Aorta (tissue), 5 donors: ENCODE measurements at places on chromosomes 6 and 20.
A peak's percentile ranks its signal among the peaks of the same experiment; 100 is the strongest.

DNA sequence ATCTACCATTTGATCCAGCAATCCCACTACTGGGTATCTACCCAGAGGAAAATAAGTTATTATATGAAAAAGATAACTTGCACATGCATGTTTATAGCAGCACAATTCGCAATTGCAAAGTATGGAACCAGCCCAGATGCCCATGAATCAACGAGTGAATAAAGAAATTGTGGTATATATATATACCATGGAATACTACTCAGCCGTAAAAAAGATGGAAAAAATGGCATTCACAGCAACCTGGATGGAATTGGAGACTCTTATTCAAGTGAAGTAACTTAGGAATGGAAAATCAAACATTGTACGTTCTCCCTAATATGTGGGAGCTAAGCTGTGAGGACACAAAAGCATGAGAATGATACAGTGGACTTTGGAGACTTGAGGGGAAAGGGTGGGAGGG, 100.0 kb upstream of the ADGRF4 start:
- no peak for DNase-seq

GRCh38 chr6:36955671-36956445, 1.3 kb downstream of the PI16 start:
- DNase-seq = peak; percentile 64

- DNase-seq = no peak
Measured at GRCh38 chr6:2797564-2798031, 32.4 kb downstream of the WRNIP1 start.

DNA sequence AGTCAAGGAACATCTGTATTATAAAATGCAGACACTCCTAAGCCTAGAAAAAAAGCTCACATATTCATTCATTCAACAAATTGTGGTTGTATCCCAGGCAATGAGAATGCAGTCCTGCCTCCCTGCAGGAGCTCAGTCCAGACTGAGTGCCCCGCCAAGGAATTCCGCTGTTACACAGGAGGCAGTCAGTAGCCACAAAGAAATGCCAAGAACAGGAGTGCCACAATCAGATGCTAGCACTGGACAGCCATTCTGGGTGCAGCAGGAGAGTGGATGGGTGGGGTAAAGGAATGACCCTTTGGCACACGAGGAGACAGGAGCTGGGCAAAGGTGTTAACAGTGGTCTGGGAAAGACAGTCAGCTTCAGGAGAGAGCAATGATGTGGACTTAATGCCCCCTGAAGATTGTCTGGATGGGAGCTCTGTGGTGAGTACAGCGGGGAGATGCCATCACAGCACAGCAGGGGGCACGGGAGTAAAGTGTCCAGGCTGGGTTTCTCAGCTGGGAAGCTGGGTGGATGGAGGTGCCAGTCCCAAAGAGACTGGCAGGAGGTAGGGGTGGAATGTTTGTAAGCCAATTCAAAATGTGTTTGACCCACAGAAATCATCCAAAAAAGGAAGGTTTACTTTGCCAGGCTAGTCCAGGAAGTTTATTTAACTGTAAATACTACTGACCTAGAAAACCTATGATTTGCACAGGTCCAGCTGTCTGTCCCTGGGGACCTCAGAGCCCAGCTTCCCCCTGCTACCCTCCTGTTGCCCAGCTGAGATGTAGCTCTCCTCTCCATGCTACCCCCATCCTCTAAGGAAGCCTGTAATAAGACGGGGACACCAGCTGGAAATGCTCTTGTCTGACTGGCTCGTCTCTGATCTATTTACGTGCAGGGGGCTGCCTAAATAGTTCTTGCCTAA, 84.1 kb downstream of the SLC23A2 start:
- no peak for DNase-seq

- no peak for DNase-seq
Measured at GRCh38 chr6:155795173-155795796, 339.6 kb upstream of the NOX3 start.

- no peak for DNase-seq
Measured at GRCh38 chr6:5094327-5094726, 9.2 kb downstream of the PPP1R3G start.

GRCh38 chr20:13284830-13285229, 63.8 kb downstream of the ISM1 start:
- DNase-seq = no peak

- DNase-seq = no peak
Measured at GRCh38 chr6:53246924-53247323, 98.3 kb upstream of the GCM1 start.

GRCh38 chr6:47476781-47477496, 650 bp upstream of the CD2AP start:
- no peak for DNase-seq

GRCh38 chr20:60888771-60889170, 363.3 kb upstream of the CDH4 start:
- DNase-seq = no peak

DNA sequence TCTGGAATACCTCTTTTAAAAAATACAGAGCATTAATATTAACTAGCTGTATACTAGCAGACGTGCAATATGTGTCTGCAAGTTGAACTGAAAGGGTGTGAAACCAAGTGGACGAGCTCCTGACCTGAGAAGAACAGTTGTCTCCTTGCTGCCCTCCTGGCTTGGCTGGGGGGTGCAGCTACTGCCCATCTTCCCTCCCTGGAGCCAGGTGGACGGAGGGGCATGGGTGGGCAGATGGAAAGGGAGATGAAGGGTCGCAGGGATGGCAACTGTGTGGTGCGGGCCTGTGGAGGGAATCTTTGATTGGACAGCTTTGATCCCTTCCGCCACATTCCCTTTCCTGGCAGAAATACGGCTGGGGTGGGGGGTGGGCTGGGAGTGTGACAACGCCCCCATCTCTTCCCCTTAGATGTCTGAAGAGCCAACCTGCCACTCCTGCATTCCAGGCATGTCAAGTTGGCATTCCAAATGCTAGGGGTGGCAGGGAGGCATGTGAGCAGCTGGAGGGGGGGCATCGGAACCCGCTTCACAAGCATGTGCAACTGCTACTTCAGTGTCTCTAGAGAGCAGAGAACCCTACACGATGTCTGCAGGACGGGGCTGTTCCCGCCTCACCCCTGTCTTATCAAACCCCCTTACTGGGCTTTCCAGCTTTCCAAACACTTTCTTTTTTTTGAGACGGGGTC, 37.3 kb downstream of the SRSF3 start:
- DNase-seq = no peak

- peak; percentile 55 for DNase-seq
Measured at GRCh38 chr6:39821742-39822532, 29.8 kb downstream of the DAAM2 start.

GRCh38 chr6:11035616-11036350, 8.3 kb downstream of the ELOVL2 start:
- DNase-seq = no peak

GRCh38 chr20:22611636-22612035, 27.3 kb upstream of the FOXA2 start:
- no peak for DNase-seq

DNA sequence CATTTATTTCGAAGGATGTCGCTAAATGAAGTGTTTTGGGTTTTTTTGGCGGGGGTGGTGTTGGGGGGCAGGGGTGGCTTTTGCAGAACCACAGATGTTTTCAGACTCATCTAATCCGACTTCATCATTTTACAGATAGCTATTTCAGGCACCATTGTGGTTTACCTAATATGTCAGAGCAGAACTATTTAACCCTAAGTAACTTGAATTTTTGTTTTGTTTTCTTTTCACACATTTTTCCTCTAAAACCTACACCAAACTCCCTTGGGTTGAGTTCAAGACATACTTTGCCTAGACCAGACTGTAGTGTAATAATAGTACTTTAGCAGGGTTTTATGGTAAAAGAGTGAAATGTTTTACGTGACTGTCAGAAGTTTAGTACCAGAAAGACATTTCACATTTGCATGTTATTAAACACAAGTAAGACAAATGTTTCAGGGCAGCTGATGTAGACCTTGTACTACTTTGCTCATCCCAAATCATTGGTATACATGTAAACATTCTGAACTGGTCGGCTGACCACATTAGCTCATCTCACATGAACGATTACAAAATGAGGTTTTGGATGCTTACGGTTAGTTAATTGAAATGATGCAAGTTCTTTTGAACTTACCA, 37.7 kb downstream of the MAP3K4 start:
- no peak for DNase-seq

DNA sequence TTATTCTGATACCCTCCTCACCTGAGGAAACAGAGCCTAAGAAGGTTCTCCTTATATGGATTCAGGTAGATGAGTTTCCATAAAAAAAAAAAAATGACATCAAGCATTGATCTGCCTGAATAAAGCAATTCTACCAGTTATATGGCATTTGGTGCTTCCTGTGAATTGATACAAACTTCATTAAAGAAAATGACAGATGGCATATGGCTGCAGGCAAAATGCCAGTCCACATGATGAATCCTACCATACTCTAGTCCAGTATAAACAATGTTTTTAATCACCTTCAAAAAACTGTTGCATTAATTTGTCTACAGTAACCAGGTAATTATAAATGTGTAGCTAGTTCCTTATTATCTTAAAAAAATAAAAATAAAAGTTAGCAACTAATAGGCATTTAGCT, 559.2 kb upstream of the FLRT3 start:
- DNase-seq = no peak
